ENCODE measurements at places on chromosomes 2 and 18.

DNA sequence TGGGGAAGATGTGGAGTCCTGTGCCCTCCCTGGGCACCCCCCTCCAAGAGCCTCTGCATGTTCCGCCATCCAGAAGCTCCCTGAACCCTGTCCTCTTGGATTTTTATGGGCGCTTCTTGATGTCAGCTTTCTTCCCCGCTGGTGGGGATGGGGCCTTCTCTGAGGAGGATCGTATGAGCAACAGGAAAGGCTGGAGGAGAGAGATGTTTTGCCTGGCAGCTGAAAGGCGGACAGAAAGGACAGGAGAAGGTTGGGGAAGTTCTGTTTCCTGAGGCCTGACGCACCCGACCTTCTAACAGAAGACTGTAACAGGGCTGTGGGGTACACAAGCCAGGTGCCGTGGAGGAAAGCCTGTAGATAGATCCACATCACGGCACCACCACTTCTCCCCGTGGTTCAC lies 238.8 kb downstream of the LDLRAD4 start:
- DNase-seq: no peak

GRCh38 chr2:96532641-96533291 lies 3.8 kb upstream of the ARID5A start:
- no peak for DNase-seq

DNA sequence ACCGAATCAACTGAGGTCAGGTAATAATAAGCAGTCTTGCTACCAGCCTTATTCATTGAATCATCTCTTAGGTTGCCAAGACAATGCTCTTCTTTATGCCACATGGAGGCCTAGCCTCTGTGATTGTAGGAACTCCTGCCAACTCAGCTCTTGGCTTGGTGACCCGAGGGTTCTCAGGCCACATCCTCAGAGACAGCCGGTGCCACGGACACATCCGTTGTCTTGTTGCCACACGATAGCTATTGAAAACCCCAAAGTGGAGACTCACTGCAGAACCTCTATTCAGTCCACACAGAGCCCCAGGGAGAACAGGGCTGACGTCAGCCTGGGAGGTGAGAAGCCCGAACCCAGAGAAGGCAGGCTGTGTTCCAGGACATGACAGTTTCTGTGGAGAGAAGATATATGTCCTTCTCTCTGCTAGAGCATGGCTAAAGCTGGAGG lies 53.5 kb upstream of the TGFA start:
- no peak for DNase-seq

GRCh38 chr2:24012521-24013188 lies 2.8 kb downstream of the MFSD2B start:
- DNase-seq: no peak

- DNase-seq: peak; percentile 96
These were observed 69.6 kb downstream of the POLR1A start for GRCh38 chr2:86035883-86036668.

DNA sequence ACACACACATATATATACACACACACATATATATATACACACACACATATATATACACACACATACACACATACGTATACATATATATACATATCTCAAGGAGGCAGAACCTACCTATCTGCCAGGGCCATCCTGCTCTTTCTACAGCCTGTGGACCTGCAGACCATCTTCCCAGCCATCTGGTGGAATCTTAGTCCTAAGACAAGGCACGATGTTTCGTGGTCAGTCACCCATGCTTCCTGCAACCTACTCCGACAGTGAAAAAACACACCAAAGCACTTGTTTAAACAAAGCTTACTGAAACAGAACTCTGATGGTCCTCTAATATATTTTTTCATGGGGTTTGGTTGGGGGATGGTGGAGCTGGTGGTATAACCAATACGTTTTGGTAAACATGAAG lies 164.2 kb upstream of the ZNF521 start:
- no peak for DNase-seq

GRCh38 chr2:69026026-69026425 lies 13.0 kb downstream of the ANTXR1 start:
- no peak for DNase-seq

DNA sequence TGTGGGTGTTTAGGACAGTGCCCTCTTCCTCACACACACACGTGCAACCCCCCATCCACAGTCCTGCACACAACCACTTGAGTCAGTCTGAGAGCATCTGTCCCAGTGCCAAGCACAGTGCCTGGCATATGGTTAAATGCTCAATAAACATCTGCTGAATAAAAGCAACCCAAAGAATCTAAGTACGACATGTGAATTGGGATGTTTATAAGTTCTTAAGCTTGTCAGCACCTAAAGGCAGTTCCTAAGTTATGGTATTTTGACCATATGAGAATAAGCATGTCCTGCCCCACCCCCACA lies 37.8 kb downstream of the CAPN13 start:
- no peak for DNase-seq

DNA sequence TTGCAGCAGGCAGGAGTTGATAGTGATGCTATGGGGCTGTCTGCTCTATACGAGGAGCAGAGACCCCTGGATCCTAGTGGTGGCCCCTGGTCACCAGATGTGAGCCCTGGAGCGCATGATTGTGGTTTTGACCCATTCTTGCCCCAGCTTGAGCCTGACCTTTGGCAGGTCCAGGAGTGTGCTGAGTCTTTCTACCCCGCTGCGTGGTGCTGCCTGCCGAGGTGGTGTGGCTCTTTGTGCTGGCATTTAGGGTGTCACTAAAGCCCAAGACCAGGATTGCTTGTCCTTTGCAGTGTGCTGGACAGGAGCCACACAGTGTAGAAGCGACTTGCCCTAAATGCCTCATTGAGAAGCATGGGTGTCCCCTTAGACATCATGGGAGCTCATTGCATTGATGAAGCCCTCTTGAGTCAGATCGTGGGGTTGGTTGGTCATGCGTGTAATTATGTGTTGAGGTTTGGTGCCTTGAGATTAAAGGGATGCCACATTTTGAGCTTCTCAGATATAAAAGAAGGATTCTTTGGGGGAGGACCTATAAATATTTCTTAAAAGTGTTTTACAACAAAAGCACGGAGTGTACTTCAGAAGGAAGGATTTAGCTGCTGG lies 88.3 kb downstream of the AGAP1 start:
- DNase-seq: no peak

- DNase-seq: no peak
These were observed 419.8 kb downstream of the SETBP1 start for GRCh38 chr18:45100321-45101105.

- DNase-seq: no peak
These were observed 91.5 kb upstream of the BCL11A start for GRCh38 chr2:60644951-60645350.
